ENCODE measurements at places on chromosomes 4 and X.

GRCh38 chr4:122329876-122330565 lies 48.8 kb upstream of the ADAD1 start:
- DNase-seq = no peak

- DNase-seq = no peak
Measured at GRCh38 chrX:151384807-151385206, 12.2 kb upstream of the VMA21 start.

GRCh38 chr4:2449511-2450392 lies 19.2 kb upstream of the RNF4 start:
- DNase-seq = no peak

- DNase-seq = no peak
Measured at GRCh38 chrX:53281321-53281822, at the start of gene IQSEC2. Gene IQSEC2 (minus strand): TSS chrX:53281584.

GRCh38 chrX:136572030-136572429 lies 40.0 kb downstream of the VGLL1 start:
- DNase-seq = no peak

- DNase-seq = no peak
Measured at GRCh38 chrX:140503714-140504351, 1.0 kb downstream of the SOX3 start.

- peak; percentile 28 for DNase-seq
Measured at GRCh38 chrX:77447653-77448569, 722 bp downstream of the FGF16 start.

DNA sequence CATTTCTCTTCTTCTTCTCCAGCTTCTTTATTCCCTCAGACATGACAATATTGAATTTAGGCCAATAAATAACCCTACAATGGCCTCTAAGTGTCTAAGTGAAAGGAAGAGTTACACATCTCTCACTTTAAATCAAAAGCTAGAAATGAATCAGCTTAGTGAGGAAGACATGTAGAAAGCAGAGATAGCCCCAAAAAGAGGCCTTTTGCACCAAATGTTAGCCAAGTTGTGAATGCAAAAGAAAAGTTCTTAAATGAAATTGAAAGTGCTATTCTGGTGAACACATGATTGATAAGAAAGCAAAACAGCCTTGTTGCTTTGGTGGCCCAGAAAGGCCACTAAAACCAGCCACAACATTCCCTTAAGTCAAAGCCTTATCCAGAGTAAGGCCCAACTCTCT lies 146.2 kb upstream of the HHIP start:
- DNase-seq = peak; percentile 5

- no peak for DNase-seq
Measured at GRCh38 chr4:122456231-122457116, at the start of gene IL2. Gene IL2 (minus strand): TSS chr4:122456725. CDS start chr4:122456440, 285 bp downstream.

GRCh38 chrX:136870064-136870463 lies 10.5 kb downstream of the RBMX start:
- no peak for DNase-seq

GRCh38 chr4:100289946-100290345 lies 99.7 kb upstream of the DDIT4L start:
- no peak for DNase-seq

GRCh38 chrX:22300130-22300529 lies 27.4 kb downstream of the CBLL2 start:
- no peak for DNase-seq

DNA sequence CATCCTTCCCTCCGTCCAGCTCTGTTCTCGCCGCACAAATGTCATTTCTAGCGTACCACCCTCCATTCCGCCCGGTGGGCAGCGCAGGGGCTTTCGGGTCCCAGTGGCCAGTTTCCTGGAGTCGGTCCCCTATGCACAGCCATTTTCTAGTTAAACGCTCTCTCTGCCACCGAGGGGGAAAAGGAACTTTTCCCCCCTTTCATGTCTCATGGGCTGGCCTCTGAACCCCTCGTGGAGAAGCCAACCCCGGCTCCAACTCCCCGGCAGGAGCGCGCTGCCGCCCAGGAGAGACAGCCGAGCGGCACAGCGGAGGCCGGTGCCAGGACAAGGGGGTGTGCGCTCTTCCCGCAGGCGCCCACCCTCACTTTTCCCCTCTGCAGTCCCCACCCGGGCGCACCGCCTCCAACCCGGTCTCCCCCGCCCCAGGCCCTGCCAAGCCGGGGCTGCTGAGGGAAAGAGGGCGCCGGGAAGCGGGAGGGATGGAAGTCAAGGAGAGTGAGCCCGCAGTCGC lies 662 bp downstream of the APBB2 start:
- DNase-seq = peak; percentile 33

DNA sequence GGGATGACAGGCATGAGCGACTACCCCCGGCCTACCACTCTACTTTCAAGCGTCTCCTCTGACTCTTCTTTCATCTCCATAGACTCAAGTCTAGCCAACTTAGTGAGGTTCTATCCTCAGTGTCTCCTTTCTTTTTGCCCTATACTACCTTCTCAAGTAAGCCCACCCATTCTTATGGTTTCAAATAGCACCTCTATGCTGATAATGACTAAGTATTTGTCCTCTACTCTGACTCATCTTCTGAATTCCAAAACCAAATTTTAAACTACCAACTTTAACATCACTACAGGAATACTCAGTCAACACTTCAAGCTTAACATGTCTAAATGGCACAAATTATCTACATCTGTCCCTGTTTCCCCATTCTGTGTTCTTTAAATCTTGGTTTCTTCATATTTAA lies 47.8 kb downstream of the ELF2 start:
- no peak for DNase-seq

- no peak for DNase-seq
Measured at GRCh38 chr4:80465736-80466135, 130.2 kb downstream of the CFAP299 start.

DNA sequence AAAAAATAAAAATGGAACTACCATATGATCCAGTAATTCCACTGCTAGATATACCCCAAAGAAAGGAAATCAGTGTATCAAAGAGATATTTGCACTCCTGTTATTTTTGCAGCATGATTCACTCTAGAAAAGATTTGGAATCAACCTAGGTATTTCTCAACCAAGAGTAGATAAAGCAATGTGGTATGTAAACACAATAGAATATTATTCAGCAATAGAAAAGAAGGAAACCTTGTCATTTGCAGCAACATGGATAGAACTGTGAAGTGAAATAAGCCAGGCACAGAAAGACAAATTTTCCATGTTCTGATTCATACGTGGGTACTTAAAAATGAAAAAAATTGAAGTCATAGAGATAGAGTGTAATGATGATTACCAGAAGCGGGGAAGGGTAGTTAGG lies 362.3 kb upstream of the EPHA5 start:
- no peak for DNase-seq

DNA sequence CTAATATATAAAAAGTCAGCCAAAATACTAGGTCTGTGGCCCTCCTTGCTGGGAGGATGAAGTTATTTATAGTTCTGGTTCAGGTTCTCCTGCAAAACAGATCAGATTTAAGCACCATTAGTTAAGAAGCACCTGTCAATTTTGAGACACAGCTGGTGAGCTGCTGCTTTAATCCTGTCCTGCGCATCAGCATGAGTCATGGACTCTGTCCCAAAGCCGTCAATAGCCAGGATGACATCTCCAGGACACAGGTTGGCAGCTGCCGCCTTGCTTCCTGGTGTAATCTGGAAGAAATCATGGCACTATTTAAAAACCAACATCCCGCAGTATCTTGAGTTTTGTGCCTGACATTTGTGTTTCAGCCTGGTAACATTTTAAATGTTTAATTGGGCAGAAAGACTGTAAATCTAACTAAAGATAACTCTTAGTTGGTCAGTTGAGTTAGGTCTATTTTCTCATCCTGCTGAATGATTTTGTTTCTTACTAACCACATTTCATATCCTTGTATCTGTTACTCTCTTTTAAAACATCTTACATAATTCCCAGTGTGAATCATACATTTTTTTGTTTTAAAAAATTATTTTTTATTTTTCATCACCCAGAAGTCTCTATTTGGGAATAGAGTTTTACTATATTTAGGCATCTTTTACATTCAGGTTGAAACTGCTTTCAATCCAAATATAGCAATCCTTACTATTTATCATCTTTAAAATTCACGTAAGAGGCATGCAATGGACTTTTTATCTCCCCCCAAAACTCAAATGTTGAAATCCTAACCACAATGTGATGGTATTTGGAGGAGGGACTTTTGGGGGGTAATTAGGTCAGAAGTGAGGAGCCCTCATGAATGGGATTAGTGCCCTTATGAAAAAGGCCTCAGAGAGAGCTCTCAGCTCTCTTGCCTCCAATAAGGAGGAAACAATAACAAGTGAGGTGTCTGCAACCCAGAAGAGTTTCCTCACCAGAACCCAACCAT lies 10.1 kb downstream of the PDLIM3 start:
- DNase-seq = no peak

DNA sequence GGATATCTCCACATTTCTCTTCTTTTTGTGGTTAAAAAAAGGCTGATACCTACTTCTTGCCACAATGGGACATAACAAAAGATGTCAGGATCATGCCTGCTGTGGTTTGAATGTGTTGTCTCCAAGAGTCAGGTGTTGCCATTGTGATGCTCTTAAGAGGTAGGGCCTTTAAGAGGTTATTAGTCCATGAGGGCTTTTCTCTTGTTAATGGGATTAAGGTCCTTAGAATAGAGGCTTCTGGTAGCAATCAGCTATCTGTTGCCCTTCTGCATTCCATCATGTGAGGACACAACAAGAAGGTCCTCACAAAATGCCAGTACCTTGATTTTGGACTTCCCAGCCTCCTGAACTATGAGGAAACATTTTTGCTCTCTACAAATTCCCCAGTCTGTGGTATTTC lies 191.4 kb downstream of the GBA3 start:
- DNase-seq = no peak

DNA sequence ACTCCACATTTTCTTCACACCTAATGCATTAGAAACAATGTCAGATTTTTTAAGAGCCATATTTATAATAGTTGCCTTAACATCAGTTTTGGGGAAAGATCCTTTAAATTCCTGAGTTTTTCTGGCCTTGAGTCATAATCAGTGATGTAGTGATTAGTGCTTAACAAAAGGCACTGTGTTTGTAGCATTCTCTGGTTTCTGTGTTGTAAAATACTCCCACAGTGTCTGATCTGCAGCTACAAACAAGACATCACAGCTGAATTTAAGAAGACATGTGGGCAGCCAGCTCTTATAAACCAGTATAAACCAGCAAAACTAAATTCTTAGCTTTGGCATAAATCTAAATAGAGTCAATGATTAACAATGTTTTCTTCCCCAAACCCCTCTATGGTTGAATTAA lies 233.8 kb downstream of the FSTL5 start:
- no peak for DNase-seq

DNA sequence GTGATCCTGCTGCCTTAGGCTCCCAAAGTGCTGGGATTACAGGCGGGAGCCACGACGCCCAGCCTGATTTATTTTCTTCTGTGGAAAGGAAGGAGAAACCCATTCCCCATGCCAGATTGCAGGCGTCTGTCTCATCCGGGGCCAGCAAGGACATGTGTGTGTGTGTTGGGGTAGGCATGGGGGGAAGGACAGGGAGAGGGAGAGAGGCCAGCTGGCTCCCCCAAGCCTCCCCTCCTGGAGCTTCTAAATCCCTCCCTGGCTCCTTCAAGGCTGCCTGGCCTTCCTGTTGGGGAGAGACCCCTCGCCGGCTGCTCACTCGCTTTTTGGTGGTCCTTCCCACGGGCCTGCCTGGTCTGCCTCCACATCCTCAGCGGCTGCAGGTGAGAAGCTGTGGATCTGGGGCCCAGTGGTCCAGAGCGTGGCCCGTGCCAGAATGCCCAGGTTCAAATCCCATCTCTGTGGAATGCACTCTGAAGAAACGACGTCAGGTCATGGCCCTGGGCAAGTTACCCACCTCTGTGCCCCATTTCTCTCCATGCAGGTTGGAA lies 1.3 kb upstream of the PLXNB3 start:
- DNase-seq = no peak

DNA sequence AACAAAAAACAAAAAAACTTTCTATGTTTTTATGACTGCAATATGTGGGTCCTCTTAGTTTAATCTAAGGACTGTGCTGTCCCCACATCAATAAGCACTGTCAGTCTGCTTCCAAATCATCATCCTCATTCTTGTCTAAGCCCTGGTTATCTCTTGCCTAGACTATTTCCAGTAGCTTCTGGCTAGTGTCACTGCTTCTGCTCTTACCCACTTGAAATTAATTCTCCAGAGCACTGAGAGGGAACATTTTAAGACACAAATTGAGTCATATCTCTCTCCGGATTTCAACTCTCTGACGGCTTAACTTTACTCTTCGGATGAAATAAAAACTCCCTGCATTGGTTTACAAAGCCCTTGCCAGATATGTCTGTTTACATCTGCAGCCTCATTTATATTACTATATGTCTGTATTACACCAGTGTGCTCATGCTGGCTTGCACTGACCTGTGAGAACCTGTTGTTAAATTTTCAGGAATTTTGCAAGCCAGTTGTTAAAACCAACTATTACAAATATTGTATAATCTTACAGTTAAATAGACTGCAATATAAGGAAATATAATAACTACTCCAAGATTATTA lies 345.9 kb downstream of the ADGRL3 start:
- DNase-seq = no peak

- no peak for DNase-seq
Measured at GRCh38 chrX:123256378-123256777, 72.3 kb downstream of the GRIA3 start.

DNA sequence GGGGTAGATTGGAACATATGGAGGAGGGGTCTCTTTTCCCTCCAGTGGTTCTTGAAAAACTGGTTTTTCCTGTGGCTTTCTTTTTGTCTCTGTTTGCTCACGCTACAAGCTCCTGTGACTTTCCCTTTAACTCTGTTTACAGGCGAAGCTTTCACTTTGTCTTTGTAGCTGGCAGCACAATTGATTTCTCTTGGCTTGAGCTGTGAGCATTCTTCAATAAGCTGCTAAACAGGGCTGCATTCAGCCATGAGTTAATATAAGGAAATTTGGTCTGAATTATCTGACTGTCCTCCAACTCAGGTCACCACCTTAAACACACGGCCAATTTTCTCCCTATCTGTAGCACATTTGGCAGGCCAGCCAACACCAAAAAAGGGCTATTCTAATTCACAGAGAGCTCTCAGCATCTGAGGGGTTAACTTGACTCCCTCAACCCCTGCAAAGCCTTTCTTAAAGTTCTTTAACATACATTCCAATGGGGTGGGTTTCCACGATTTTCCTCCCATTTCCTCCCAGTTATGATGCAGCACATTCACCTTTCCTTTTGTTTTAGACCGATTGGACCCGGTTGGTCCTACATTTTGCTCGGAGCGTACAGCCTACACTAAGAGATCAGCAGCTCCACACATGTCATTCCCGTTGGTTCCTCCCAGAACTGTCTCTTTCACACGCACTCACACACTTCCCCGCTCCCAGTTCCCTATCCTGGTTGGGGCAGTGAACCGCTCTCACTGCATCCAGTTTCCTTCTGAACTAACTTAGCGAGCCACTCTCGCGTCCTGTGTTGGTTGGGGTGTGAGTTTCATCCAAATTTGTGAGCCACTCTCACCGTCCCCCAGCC lies 45.4 kb downstream of the UGT2A3 start:
- DNase-seq = no peak
